ENCODE measurements at places on chromosomes 7 and 10.

DNA sequence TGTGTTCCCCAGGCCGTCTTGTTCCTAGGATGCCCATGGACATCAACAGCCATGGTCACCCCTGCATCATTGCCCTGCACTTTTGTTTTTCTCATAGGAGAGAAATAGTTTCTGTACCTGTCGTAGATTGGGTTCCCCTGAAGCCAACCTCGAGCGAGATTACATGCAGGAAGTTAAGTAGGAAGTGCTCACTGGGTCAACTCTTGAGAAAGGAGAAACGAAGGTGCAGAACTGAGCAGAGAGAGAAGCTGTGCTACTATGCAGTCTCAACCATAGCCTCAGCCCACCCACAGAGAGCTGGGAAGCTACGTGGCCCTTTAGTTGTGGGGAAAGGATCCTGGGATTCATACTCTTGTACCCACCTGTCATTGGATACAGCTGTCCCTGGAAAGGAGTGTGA, 165.2 kb downstream of the HERPUD2 start:
- no peak for DNase-seq

DNA sequence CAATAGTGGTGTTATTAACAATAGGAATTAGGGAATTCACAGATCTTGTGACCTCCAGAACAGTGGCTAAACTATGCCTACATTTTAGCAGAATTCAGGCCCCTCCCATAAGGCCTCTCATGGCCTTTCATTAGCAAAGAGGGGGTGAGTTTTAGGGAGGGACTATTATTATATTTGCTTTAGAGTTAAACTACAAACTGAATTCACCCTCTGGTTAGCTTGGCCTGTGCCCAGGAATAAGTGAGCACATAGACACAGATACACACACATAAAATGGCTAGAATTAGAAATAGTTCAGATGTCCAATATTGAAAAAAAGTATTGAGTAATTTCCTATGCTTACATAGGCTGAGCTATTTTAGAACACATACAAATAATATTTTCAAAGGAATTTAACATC, 818.8 kb upstream of the COBL start:
- no peak for DNase-seq

- DNase-seq = no peak
Observed at GRCh38 chr10:29297678-29298077, 8.8 kb downstream of the LYZL1 start.

GRCh38 chr10:105586451-105587098, 945.5 kb downstream of the SORCS3 start:
- DNase-seq = no peak

GRCh38 chr10:18918532-18918931, 130.1 kb upstream of the MALRD1 start:
- no peak for DNase-seq
